ENCODE measurements at places on chromosomes 16 and 17.
A peak's percentile ranks its signal among the peaks of the same experiment; 100 is the strongest.

GRCh38 chr16:69906838-69907401 lies 44.2 kb upstream of the CLEC18A start:
- no peak overlapping the region for H3K27ac ChIP-seq
- H3K4me1 ChIP-seq: no peaks in the 10 kb centered on the region
- no peaks in the 10 kb centered on the region for H3K36me3 ChIP-seq
- no peak overlapping the region for H3K4me3 ChIP-seq
- no peaks in the 10 kb centered on the region for H3K27me3 ChIP-seq
- no peak for DNase-seq

GRCh38 chr16:86995456-86995855 lies 321.7 kb downstream of the C16orf95 start:
- no peaks in the 10 kb centered on the region for H3K4me1 ChIP-seq
- H3K27me3 ChIP-seq: peaks cover 4% of the 10 kb centered on the region
- H3K27ac ChIP-seq: no peak overlapping the region
- H3K36me3 ChIP-seq: no peaks in the 10 kb centered on the region
- no peak for DNase-seq

- peak; percentile 26 for DNase-seq
- H3K36me3 ChIP-seq: no peaks in the 10 kb centered on the region
- no peaks in the 10 kb centered on the region for H3K4me1 ChIP-seq
- H3K27ac ChIP-seq: peak overlapping the region; percentile 94
Measured at GRCh38 chr17:49361129-49361901, 735 bp downstream of the ZNF652 start.

DNA sequence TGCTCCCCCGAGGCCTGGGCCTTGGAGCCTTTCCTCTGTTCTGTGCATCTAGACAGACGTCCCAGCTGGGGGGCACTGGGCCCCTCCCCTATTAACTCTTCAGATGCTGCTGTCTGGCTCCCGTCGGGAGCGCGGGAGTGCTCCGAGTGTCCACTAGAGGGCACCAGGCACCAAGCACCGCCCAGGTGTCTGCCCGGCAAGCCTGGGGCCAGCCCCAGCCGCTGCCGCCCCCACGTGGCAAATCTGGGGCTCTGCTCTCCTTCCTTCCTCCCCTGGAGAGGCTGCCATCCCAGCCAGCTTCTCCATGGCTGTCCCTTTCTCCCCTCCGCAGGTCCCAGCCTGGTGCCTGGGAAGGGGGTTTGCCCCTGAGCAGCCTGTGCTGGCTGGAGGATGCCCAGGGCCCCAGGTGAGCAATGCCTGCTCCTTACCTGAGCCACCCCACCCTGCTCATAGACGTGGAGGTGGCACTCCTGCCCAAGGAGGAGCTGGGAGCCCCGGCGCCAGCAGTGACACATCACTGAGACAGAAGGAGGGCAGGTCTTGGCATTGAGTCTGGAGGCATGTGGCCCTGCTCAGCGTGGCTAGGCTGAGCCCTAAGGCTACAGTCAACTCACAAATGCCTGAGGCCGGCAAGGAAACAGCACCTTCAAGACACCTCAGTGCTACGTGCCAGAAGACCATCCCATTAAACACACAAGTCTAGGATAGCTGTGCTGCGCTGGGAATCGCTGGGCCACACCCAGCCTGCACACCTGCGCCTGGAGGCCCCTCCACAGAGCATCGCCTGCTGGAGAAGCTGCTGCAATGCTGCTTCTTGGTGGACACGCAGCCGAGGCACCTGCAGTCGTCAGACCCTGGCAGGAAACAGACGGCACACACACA lies 19.7 kb downstream of the TMEM235 start:
- no peaks in the 10 kb centered on the region for H3K27me3 ChIP-seq
- no peak overlapping the region for H3K4me3 ChIP-seq
- DNase-seq: peak; percentile 72
- H3K36me3 ChIP-seq: no peaks in the 10 kb centered on the region

DNA sequence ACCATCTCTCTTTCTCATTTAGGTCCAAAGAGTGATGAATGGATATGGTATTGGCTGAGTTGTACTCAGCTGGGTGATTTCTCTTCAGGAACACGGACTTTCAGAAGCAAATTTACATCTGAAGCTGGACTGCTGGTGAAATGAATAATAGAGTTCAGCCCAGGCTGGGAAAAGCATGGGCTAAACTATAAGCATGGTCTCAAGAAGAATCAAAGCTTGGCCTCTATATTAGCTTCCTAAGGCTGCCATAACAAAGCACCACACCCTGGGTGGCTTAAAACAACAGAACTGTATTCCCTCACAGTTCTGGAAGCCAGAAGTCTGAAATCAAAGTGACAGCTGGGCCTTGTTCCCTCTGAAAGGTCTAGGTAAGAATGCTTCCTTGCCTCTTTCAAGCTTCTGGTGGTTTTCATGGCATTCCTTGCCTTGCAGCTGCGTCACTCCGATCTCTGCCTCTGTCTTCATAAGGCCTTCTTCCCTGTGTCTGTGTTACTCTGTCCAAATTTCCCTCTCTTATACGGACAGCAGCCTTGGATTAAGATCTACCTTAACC lies 89.8 kb upstream of the CES5A start:
- H3K27me3 ChIP-seq: no peaks in the 10 kb centered on the region
- H3K36me3 ChIP-seq: no peaks in the 10 kb centered on the region
- no peaks in the 10 kb centered on the region for H3K4me1 ChIP-seq

DNA sequence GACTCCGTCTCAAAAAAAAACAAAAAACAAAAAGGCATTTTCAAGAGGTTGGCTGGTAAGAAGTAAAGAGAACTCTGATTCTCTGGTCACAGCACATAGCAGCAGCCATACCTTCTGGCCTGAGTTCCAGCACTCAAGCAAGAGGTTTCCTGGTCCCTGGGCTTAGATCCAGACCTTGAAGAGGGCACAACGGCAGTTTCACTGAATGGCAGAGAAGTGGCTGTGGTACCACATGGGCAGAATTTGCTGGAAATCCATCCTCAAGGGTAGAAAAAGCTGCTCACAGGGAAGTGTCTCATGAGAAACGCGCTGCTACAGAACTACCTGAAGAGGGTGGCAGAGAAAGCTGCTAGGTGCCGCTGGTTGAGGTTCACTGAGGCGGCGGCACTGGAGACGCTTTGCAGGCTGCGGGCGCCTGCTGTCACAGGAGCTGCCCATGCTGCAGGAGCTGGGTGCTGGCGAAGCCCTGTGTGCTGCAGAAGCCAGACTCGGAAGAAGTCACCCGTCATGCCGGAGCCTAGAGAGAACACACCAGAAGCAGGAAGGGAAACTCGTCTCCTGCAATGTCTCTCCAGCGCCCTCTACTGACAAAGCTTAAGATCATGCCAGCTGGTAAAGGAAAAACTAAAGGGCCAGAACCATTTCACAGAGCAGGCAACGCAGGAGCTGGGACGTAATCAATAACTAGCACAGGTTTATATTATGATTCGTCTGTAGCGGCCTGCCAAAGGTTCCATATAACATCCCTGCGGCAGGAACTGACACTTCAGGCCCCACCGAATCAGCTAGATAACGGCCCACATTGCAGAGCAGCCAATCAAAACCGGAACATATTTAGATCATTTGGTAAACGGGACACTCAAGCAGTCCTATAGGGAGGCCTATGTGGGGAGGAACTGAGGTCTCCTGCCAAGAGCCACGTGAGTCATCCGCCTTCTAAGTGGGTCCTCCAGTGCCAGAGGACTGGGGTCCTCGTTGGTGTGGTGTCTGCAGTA lies 5.4 kb upstream of the ZNF213 start:
- no peaks in the 10 kb centered on the region for H3K27me3 ChIP-seq
- H3K4me3 ChIP-seq: peak overlapping the region; percentile 30
- H3K27ac ChIP-seq: peak overlapping the region; percentile 11
- no peaks in the 10 kb centered on the region for H3K36me3 ChIP-seq
- H3K4me1 ChIP-seq: no peaks in the 10 kb centered on the region

DNA sequence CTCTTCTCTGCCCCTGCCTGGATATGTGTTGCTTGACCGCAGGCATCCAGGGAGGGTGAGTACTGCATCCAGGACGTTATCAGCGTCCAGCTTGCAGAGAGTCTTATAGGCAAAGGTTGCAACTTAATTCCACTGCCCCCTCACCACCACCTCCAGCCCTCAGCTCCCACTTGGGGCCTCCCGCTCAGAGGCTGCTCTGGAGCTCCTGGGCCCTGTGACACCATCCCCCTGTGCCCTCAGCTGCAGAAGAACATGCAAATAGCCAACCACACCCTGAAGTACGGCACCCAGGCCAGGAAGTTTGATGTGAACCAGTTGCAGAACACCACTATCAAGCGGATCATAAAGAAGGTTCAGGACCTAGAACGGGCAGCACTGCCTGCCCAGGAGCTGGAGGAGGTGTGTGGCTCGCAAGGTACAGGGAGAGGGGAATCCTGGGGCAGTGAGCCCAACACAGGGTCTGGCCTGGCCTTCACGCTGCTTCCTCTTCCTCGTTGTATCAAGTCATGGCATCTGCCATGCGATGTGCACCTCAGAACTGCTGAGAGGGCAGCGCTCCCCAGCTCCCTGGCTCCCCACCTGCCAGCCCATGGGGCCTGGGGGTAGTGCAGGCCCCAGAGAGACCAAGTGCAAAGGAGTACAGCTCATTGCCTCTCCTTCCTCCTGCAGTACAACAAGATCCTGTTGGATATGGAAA lies 9.6 kb downstream of the ACE start:
- no peak overlapping the region for H3K27ac ChIP-seq
- H3K36me3 ChIP-seq: no peaks in the 10 kb centered on the region
- no peaks in the 10 kb centered on the region for H3K4me1 ChIP-seq
- DNase-seq: no peak

GRCh38 chr17:39939588-39940419 lies 12.3 kb downstream of the LRRC3C start:
- peak overlapping the region; percentile 74 for H3K27ac ChIP-seq
- H3K36me3 ChIP-seq: no peaks in the 10 kb centered on the region
- peak; percentile 81 for DNase-seq
- H3K4me1 ChIP-seq: no peaks in the 10 kb centered on the region
- H3K27me3 ChIP-seq: no peaks in the 10 kb centered on the region

DNA sequence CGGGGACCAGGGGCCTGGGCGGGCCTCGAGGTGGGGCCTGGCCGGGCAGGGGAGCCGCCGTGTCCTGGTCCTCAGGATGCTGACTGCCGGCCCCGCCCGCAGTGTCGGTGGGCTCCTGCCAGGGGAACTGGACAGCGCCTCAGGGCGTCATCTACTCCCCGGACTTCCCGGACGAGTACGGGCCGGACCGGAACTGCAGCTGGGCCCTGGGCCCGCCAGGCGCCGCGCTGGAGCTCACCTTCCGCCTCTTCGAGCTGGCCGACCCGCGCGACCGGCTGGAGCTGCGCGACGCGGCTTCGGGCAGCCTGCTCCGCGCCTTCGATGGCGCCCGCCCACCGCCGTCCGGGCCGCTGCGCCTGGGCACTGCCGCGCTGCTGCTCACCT lies 2.3 kb upstream of the PAQR4 start:
- DNase-seq: no peak
- H3K36me3 ChIP-seq: no peaks in the 10 kb centered on the region
- no peak overlapping the region for H3K4me3 ChIP-seq
- H3K27ac ChIP-seq: no peak overlapping the region
- peaks cover 46% of the 10 kb centered on the region for H3K4me1 ChIP-seq

GRCh38 chr17:9239246-9239792 lies 218.0 kb downstream of the NTN1 start:
- H3K4me1 ChIP-seq: peaks cover 10% of the 10 kb centered on the region
- H3K36me3 ChIP-seq: no peaks in the 10 kb centered on the region
- no peak for DNase-seq
- H3K27ac ChIP-seq: peak overlapping the region; percentile 97

DNA sequence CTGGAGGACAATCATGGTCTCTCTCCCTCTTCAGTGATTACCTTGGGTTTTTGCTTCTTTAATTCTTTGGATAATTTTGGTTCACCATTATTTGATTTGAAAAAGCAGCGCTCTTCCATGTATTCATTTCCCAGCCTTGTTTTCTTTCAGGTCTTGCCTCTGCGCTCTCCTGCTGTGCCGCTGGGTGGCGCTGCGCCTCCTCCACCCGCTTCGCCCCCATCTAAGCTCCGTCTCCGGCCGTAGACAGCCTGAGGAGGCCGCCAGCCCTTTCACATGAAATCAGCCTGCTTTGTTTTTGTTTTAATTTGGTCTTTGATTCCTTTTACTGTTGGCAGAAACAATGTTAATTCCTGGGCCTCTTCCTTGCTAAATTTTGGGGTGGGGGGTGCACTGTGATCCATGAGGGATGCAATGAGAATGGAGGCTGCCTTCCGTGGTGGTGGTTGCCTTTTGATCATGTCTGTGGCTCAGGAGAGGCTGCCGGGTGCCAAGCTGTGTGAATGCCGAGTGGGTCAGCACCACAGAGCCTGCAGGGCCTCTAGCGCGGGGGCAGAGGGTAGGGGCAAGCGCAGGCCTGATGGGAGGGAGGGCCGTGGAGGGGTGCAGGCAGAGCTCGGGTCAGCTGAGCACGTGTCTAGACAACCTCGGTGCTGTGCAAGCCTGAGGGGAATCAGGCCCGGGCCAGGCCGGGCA lies 64.1 kb downstream of the PLD6 start:
- no peaks in the 10 kb centered on the region for H3K27me3 ChIP-seq
- no peak for DNase-seq

GRCh38 chr17:75272848-75273184 lies 1.8 kb upstream of the MIF4GD start:
- DNase-seq: no peak
- no peak overlapping the region for H3K4me3 ChIP-seq
- H3K36me3 ChIP-seq: no peaks in the 10 kb centered on the region
- no peaks in the 10 kb centered on the region for H3K27me3 ChIP-seq
- H3K4me1 ChIP-seq: peaks cover 11% of the 10 kb centered on the region

- no peaks in the 10 kb centered on the region for H3K36me3 ChIP-seq
- no peaks in the 10 kb centered on the region for H3K4me1 ChIP-seq
- DNase-seq: no peak
- H3K27me3 ChIP-seq: no peaks in the 10 kb centered on the region
- no peak overlapping the region for H3K27ac ChIP-seq
Measured at GRCh38 chr16:87338155-87338765, 21.1 kb upstream of the C16orf95 start.

DNA sequence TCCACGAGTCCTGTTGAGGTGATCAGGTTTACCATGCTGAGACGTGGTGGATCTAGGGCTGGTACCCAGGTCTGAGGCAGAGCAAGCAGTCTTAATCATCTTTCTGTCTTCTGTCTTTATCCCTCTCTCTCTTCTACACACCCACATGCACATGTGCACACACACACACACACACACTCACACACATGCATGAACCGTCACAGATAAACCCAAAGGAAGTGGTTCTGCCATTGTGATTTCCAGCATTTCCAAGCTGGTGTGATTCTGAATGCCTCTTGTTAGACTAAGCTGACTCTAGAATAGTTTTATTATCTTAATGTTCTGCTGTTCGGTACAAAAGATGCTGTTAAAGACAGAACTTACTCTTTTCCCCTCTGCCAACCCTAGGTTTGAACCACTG lies 411.8 kb upstream of the SALL1 start:
- no peak for DNase-seq
- no peaks in the 10 kb centered on the region for H3K4me1 ChIP-seq
- H3K4me3 ChIP-seq: no peak overlapping the region
- H3K27ac ChIP-seq: no peak overlapping the region

- H3K27ac ChIP-seq: no peak overlapping the region
- no peaks in the 10 kb centered on the region for H3K27me3 ChIP-seq
- H3K36me3 ChIP-seq: no peaks in the 10 kb centered on the region
- H3K4me3 ChIP-seq: no peak overlapping the region
- DNase-seq: no peak
- no peaks in the 10 kb centered on the region for H3K4me1 ChIP-seq
Measured at GRCh38 chr17:50926523-50926922, 60.4 kb upstream of the TOB1 start.

All from uterus (tissue), 4 donors.